SK-N-SH (cell line): ENCODE measurements at places on chromosomes 1 and 21.

GRCh38 chr1:235929216-235929615 is 62.5 kb upstream of the LYST start:
- no peak overlapping the region for H3K4me3 ChIP-seq
- no peak for DNase-seq
- no peaks in the 10 kb centered on the region for H3K36me3 ChIP-seq

GRCh38 chr1:21871943-21872342 is 59.9 kb downstream of the LDLRAD2 start:
- no peak overlapping the region for H3K4me3 ChIP-seq
- H3K27ac ChIP-seq, result no peak overlapping the region
- H3K36me3 ChIP-seq, result peaks cover 27% of the 10 kb centered on the region; the same call in 1 of the 2 replicates

- peaks cover 19% of the 10 kb centered on the region for H3K4me1 ChIP-seq
- DNase-seq, result no peak
- no peak overlapping the region for H3K27ac ChIP-seq
- no peak overlapping the region for H3K4me3 ChIP-seq
- H3K27me3 ChIP-seq, result no peaks in the 10 kb centered on the region
Measured at GRCh38 chr1:220970311-220970710, 91.1 kb downstream of the HLX start.

GRCh38 chr1:163914785-163915413 is 593.1 kb downstream of the NUF2 start:
- H3K36me3 ChIP-seq, result no peaks in the 10 kb centered on the region
- no peak overlapping the region for H3K4me3 ChIP-seq
- no peak overlapping the region for H3K27ac ChIP-seq

GRCh38 chr21:20631633-20632032 is 366.6 kb upstream of the NCAM2 start:
- DNase-seq, result no peak
- H3K4me1 ChIP-seq, result no peaks in the 10 kb centered on the region
- H3K27ac ChIP-seq, result no peak overlapping the region
- H3K4me3 ChIP-seq, result no peak overlapping the region
- H3K27me3 ChIP-seq, result no peaks in the 10 kb centered on the region

- no peak overlapping the region for H3K4me3 ChIP-seq
- 0 out of 2 replicates have a peak, but pooled peaks cover 3% of the 10 kb centered on the region for H3K4me1 ChIP-seq
- H3K27me3 ChIP-seq, result no peaks in the 10 kb centered on the region
- DNase-seq, result no peak
- no peak overlapping the region for H3K27ac ChIP-seq
- H3K36me3 ChIP-seq, result no peaks in the 10 kb centered on the region
Measured at GRCh38 chr1:116572099-116572498, 1.3 kb upstream of the CD58 start.

DNA sequence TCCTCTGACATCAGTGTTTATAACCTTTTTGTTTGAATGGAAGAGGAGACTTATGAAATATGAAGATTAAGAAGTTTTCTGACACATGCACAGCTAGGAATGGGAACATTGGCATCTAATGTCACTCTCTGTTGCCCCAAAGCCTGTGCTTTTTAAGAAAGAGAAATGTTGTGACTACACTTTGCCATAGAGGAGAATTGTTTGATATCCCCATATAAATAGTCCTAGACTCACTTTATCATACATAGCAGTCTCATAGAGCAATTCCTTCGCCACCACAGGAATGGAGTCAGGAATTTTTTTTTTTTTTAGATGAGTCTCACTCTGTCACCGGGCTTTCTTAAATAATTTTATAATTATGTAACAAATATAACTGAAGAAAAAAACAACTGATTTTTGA is 1.5 kb downstream of the KRTAP21-3 start:
- no peak for DNase-seq
- H3K36me3 ChIP-seq, result no peaks in the 10 kb centered on the region
- H3K27ac ChIP-seq, result peak overlapping the region; percentile 98
- H3K27me3 ChIP-seq, result no peaks in the 10 kb centered on the region
- H3K4me1 ChIP-seq, result no peaks in the 10 kb centered on the region
